ENCODE measurements at places on chromosomes 12 and 14.

GRCh38 chr12:122413516-122414404 is 8.7 kb downstream of the CLIP1 start:
- DNase-seq, result no peak

DNA sequence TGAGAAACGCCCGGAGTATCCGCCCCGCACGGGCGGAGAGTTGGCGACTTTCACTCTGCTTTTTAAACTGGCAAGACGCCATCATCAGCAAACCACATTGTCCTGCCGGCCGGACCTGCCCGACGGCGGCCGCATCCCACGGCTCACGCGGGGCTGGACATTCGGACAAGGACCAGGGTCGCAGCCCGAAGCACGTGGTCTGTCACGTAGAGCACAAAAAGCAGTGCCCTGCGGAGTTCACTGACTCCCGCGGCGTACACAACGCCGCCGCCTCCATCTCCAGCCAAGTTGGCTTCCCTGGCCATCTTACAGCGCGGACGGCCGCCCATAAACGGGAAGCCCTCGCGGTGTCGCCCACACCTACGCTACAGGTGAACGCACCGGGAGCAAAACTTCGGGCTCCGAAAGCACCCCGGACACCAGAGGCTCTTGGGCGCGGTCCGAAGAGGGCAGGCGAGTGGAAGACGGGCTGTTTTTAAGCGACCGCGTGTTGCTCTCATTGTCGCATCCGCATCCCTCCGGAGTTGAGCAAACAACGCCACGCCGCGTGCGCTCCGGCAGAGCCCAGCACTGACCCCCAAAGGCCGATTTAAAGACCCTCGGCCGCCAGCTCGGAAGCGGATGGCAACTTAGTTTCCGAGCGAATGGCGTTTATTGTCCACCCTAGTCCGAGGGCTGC is 966 bp downstream of the SINHCAF start:
- peak; percentile 59 for DNase-seq

DNA sequence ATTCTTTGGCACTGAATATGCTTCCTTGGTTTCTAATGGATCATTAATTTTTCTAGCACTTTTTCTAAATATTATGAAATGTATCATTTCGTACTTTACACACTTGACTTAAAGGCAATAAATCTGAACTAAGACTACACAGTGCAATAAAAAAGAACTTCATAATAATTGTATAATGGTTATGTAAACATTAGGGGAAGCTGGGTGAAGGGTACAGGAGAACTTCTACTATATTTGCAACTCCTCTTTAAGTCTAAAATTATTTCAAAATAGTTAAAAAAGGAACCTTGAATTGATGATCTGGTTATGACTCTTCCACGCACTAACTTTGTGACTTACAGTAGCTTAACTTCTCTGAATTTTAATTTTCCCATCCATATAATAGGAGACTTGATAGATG is 5.1 kb upstream of the NOVA1 start:
- no peak for DNase-seq

DNA sequence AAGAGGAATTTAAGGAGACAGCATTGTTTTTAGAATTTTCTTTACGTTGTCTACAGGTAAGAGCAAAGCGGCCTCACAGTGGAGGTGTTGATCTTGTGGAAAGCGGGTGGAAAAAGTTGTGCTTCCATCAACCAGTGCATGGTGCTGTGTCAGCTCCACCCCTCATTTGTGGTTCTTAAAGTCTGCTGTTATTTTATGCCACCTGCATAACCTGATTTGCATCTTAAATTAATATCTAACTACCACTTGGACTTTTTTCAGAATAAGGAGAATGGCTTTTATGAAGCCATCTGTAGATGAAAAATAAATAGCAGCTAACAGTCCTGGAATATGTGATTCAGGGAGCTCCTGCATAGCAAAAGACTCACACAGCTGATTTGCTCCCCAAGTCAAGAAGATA is 135.1 kb downstream of the SNAPC1 start:
- DNase-seq, result no peak

DNA sequence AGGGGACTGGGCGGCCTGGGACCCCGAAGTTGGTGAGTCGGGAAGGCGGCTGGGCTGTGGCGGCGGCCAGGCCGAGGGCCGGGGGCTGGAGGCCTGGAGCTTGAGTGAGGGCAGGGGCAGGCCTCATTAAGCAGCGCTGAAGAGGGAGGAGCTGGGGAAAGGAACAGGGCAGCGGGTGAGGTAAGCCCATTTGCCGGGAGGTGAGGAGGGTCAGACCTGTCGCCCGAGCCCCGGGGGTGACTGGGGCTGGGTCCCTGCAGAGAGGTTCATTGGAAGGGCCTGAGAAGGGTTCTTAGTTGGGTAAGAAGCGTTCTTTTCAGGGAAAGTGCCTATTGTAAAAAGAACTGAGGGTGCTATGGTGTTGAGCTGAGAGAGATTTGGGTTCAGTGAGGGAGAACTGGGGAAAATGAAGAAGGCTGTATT is 441 bp downstream of the RAB5B start:
- peak; percentile 60 for DNase-seq

Measured in A549 (cell line).